ENCODE measurements at places on chromosomes 16 and 17. TPM values are rescaled to one million over a fixed set of nuclear protein-coding genes. Genes with fewer than 3 reads are reported as not detected.

Gene FZD2
- 0.11 TPM for total RNA-seq

Gene MYH2
- total RNA-seq = not detected

Gene FGF11
- total RNA-seq = 0.85 TPM

Gene KRT40
- total RNA-seq = not detected

Gene CLEC19A
- not detected for total RNA-seq

Gene KRTAP2-3
- not detected for total RNA-seq

- peaks cover 55% of the 10 kb centered on the region for H3K27me3 ChIP-seq
- peaks cover 26% of the 10 kb centered on the region for H3K4me1 ChIP-seq
- DNase-seq = no peak
- no peaks in the 10 kb centered on the region for H3K36me3 ChIP-seq
Measured at GRCh38 chr17:38587947-38588787, 17.6 kb downstream of the SRCIN1 start.

DNA sequence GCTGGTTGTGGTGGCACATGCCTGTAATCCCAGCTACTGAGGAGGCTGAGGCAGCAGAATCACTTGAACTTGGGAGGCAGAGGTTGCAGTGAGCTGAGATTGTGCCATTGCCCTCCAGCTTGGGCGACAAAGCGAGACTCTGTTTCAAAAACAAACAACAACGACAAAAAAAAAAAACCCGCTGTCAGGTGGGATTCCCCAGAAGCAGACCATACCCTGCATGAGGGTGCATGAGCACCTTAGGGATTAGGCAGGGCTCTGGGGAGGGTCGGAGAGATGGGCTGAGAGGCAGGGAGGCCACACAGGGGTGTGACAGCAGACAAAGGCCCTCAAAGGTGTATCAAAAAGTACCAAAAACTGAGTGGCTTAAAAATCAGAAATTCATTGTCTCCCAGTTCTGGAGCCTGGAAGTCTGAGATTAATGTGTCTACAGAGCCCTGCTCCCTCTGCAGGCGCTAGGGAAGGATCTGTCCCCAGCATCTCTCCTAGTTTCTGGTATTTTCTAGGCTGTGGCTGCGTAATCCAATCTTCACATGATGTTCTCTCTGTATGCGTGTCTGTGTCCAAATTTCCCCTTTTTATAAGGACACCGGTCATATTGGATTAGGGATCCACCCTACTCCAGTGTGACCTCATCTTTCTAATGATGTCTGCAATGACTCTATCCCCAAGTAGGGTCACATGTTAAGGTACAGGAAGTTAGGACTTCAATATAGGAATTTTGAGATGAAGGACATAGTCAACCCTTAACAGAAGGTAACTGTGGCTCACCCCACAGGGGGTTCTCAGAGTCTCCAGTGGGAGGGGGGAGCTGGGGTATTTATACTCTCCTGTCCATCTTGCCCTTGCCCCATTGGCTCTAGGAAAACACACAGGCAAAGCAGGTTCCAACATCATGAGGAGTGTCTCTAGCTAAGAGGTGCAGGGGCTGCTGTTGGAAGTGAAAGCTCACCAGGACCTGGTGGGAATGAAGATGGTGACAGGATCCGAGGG is 13.6 kb upstream of the TVP23A start:
- no peaks in the 10 kb centered on the region for H3K4me1 ChIP-seq
- no peak overlapping the region for H3K4me3 ChIP-seq
- DNase-seq = no peak
- H3K27ac ChIP-seq = no peak overlapping the region

DNA sequence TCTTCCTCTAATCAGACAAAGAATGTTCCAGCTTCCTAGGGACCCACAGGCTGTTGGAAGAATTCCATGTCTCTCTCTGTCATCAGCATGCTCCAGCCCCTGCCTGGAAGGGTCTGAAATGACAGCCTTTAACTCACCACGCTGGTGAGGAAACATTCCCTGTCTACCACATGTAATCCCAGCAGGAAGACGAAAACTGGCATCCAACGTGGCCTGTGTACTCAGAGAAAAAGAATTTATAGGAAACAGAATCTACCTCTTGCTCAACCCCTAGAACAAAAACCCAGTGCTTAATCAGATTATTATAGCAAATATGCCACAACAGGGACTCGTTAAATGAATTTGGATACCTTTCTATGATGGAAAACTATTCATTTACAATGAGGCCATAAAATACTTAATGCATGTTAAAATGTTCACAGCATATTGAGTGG is 147.3 kb upstream of the FOXF1 start:
- H3K4me3 ChIP-seq = no peak overlapping the region
- DNase-seq = no peak
- H3K4me1 ChIP-seq = no peaks in the 10 kb centered on the region
- no peaks in the 10 kb centered on the region for H3K27me3 ChIP-seq
- H3K36me3 ChIP-seq = no peaks in the 10 kb centered on the region
- H3K27ac ChIP-seq = no peak overlapping the region

DNA sequence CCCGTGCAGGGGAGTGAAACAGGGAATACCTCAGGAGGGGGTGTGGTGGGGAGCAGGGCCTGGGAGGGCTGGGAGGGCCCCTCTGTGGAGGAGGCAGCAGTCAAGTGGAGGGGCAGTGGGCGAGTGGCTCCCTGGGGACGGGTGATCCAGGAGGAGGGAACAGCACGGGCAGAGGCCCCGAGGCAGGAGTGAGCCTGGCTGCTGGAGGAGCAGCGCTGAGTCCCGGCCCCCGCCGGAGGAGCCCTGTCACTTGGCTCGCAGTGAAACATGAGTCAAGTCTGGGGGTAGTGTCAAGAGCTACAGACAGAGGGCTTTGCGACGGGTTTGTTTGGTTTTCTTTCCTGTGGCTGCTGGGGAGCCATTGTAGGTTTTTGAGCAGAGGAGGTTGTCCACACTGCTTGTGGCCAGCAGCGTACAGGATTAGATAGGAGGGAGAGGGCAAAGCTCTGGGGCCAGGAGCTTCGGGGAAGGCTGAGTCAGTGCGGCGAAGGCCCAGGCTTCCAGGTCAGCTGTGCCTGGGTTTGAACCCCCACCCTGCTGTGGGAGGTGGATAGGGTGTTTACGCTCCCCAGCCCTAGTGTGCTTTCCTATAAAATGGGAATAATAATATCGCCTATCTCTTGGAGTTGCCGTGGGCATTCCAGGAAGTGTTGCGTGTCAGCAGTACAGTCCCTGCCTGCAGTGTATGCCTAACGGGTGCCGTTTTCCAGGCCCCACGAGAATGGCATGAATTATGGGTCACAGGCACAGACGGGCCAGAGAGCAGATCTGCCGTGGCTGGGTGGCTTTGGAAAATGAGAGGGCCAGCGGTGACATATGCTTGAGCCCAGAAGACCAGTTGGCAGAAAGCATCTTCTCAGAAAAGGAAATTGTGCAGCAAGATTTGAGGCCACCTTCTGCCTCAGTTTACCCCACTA is 115.9 kb upstream of the CIBAR2 start:
- no peak overlapping the region for H3K4me3 ChIP-seq
- H3K27me3 ChIP-seq = no peaks in the 10 kb centered on the region
- H3K27ac ChIP-seq = no peak overlapping the region
- no peaks in the 10 kb centered on the region for H3K36me3 ChIP-seq
- DNase-seq = no peak

DNA sequence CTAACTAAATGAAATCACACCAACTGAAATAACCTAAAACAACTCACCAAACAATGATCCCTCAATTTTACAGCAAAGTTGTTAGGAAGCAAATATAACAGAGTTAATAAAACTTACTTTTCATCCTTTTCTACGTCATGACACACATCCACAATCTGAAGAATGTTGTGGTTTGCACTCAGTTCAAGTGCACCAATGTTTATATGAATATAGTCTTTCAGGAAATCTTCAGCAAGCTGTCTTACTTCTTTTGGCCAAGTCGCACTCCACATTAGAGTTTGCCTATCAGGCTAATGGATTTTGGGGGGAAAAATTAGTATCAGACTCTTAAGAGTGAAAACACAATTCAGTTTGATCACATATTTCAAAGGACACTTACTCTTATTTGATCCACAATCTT is 3.3 kb downstream of the DDX5 start:
- no peaks in the 10 kb centered on the region for H3K27me3 ChIP-seq
- DNase-seq = no peak
- peaks cover 57% of the 10 kb centered on the region for H3K4me1 ChIP-seq
- peaks cover 67% of the 10 kb centered on the region for H3K36me3 ChIP-seq
- no peak overlapping the region for H3K27ac ChIP-seq

- no peaks in the 10 kb centered on the region for H3K36me3 ChIP-seq
- H3K27me3 ChIP-seq = no peaks in the 10 kb centered on the region
- DNase-seq = peak; percentile 90
- peaks cover 11% of the 10 kb centered on the region for H3K4me1 ChIP-seq
- peak overlapping the region; percentile 76 for H3K4me3 ChIP-seq
Measured at GRCh38 chr17:43360739-43361505, 37.9 kb upstream of the ARL4D start.

GRCh38 chr16:9090101-9090959 is 1.1 kb upstream of the HAPSTR1 start:
- peak overlapping the region; percentile 93 for H3K4me3 ChIP-seq
- peak; percentile 57 for DNase-seq
- H3K27ac ChIP-seq = peak overlapping the region; percentile 90

GRCh38 chr17:28575126-28575795 is 1.4 kb downstream of the ALDOC start:
- H3K27me3 ChIP-seq = no peaks in the 10 kb centered on the region
- H3K4me3 ChIP-seq = no peak overlapping the region
- H3K4me1 ChIP-seq = peaks cover 41% of the 10 kb centered on the region
- no peak overlapping the region for H3K27ac ChIP-seq
- no peaks in the 10 kb centered on the region for H3K36me3 ChIP-seq
- no peak for DNase-seq

DNA sequence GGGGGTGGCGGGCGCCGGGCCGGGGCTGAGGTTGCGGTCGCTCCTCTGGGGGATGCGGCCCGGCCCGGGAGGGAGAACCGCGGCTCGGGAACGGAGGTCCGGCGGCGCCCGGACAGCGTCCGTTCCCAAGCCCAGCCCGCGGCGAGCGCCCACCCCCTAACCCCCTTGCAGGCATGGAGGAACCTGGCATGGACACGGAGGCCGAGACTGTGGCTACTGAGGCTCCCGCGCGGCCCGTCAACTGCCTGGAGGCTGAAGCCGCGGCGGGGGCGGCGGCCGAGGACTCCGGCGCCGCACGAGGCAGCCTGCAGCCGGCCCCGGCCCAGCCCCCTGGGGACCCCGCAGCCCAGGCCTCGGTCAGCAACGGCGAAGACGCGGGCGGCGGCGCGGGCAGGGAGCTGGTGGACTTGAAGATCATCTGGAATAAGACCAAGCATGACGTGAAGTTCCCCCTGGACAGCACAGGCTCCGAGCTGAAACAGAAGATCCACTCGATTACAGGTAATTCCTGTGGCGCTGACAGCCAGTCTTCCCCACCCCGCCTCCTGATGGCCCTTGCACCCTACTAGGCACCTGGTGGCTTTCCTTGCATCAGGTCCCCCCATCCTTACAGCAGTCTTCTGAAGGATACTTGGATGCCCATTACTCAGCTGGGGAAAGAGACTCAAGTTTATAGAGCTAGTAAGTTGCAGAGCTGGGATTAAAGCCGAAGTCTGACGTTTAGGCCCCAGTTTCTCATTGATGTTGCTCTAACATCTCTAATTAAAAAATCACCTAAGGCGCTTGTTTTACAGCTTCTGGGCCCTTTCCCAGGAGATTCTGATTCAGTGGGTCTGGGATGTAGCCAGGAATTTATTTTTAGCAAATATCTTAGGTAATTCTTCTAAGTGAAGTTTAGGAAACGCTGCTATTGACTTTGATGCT is 514 bp downstream of the UBFD1 start:
- DNase-seq = no peak
- peaks cover 26% of the 10 kb centered on the region for H3K4me1 ChIP-seq
- peak overlapping the region; percentile 92 for H3K27ac ChIP-seq
- peak overlapping the region; percentile 97 for H3K4me3 ChIP-seq
- H3K36me3 ChIP-seq = peaks cover 22% of the 10 kb centered on the region

- H3K4me1 ChIP-seq = peaks cover 25% of the 10 kb centered on the region
- H3K36me3 ChIP-seq = no peaks in the 10 kb centered on the region
- peak; percentile 47 for DNase-seq
- no peak overlapping the region for H3K27ac ChIP-seq
Measured at GRCh38 chr17:82414548-82415281, 3.4 kb upstream of the HEXD start.

All from CD8-positive, alpha-beta memory T cell (primary cell).